ENCODE measurements at places on chromosomes 1 and 21.
A peak's percentile ranks its signal among the peaks of the same experiment; 100 is the strongest.

GRCh38 chr1:26373789-26374188, 1.2 kb upstream of the ZNF683 start:
- no peak for DNase-seq

GRCh38 chr1:234604495-234605398, 5.2 kb downstream of the IRF2BP2 start:
- no peak for DNase-seq

GRCh38 chr1:65254320-65255034, 54.9 kb upstream of the DNAJC6 start:
- DNase-seq, result peak; percentile 80

GRCh38 chr1:91803123-91803522, 82.8 kb downstream of the TGFBR3 start:
- no peak for DNase-seq

- no peak for DNase-seq
Observed at GRCh38 chr1:206488466-206488865, 18.2 kb downstream of the IKBKE start.

DNA sequence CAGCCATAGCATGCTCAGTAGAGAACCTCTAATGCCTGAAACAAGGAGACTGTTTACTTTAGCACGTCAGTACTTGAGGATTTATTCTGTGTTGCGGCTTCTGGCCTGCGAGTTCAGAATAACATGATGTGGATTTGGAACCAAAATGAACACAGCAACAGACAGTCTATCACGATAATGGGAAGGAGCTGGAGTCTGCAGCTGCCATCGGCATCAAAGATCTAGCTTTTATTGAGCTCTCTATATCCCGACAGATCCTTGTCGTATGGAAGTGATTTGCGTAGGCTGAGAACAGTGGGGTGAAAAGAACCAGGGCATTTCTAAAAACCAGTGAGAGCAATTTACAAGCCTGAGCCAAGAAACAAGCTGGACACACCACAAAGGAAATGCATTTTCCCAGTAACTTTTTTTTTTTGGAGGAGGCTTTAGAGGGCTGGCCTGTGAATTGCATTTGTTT, 294.2 kb downstream of the KIF26B start:
- no peak for DNase-seq

GRCh38 chr1:2603521-2604155, 17.1 kb downstream of the PRXL2B start:
- no peak for DNase-seq

GRCh38 chr1:173137107-173137706, 69.9 kb downstream of the TNFSF4 start:
- DNase-seq, result no peak

DNA sequence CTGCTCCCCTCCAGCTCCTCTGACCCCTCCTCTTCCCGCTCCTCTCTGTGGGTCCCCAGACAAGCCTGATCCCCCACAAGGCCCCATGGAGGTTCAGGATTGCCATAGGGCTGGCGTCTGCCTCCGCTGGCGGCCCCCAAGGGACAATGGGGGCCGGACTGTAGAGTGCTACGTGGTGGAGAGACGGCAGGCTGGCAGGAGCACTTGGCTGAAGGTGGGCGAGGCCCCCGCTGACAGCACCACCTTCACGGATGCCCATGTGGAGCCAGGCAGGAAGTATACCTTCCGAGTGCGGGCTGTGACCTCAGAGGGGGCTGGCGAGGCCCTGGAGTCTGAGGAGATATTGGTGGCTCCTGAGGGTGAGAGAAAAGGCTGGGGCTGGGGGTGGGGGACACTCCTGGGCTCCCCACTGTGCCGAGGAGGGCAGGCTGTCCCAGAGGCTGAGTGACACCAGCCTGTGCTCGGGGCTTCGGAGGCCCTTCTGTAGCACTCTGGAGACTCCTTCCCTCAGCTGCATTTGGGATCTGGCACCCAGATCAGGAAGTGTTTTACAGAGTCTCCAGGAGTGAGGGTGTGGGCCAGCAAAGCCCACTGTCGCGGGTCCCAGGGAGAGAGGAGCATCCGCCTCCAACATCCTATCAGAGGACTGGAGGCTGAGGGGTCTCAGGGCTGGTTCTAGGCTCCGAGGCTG, 25.9 kb downstream of the IGFN1 start:
- no peak for DNase-seq

DNA sequence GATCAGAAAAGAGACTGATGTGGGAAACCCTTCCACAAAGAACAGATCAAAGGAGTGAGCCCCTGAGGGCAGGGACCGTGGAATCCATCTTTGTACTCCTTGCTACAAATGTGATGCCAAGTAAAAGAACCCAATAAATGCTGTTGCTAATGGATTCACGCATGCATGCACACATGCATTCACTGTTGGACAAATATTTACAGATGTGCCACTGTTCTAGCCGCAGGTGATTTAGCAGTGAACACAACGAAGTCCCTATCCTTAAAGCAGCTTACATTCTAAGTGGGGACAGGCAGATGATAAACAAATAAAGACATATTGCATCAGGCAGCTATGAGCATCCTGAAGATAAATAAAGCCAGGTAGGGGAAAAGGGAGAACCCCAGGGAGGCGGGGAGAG, 67.8 kb downstream of the ITPKB start:
- no peak for DNase-seq
